ENCODE measurements at places on chromosomes 12 and 14. TPM values are rescaled to one million over a fixed set of nuclear protein-coding genes. Genes with fewer than 3 reads are reported as not detected.

PAH gene
- total RNA-seq: 0.33 TPM

TSPAN19 gene
- 0.66 TPM for total RNA-seq

ACOT6 gene
- 0.11 TPM for total RNA-seq

JDP2 gene
- 30.4 TPM for total RNA-seq

OR6C2 gene
- not detected for total RNA-seq

MIP gene
- total RNA-seq: not detected

ADCY4 gene
- 3.5 TPM for total RNA-seq

KERA gene
- 2.4 TPM for total RNA-seq

GLIPR1L1 gene
- total RNA-seq: not detected

RNASE3 gene
- 3.7 TPM for total RNA-seq

PLD4 gene
- 12.9 TPM for total RNA-seq

INHBC gene
- not detected for total RNA-seq

TOMM20L gene
- total RNA-seq: not detected

- no peak overlapping the region for H3K4me3 ChIP-seq
- H3K27me3 ChIP-seq: no peaks in the 10 kb centered on the region
- no peaks in the 10 kb centered on the region for H3K4me1 ChIP-seq
- H3K36me3 ChIP-seq: no peaks in the 10 kb centered on the region
Observed at GRCh38 chr12:108575199-108575912, 13.0 kb downstream of the ISCU start.

DNA sequence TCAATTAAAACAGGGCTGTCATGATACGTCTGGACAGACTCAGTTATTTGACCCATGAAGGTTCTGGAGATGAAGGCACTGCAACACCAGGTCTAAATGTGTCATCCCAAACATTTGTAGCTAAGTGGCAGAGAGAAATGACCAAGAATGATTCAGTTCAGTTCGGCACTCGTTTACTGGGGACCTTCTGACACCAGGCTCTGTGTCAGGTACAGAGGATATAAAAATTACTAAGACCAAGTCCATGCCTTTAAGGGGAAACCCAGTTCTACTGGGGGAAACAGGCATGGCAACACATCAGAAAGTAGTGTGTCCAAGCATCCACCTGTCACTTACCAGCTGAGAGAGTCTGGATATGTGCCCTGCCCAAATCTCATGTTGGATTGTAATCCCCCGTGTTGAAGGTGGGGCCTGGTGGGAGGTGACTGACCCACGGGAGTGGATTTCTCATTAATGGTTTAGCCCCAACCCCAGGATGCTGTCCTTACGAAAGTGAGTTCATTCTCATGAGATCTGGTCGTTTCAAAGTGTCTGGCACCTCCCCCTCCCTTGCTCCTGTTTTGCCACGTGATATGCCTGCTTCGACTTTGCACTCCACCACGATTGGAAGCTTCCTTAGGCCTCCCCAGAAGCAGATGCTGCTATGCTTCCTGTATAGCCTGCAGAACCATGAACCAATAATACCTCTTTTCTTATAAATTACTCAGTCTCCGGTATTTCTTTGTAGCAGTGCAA lies 41.9 kb upstream of the BCL2L14 start:
- H3K4me1 ChIP-seq: peaks cover 12% of the 10 kb centered on the region
- no peaks in the 10 kb centered on the region for H3K36me3 ChIP-seq
- no peak overlapping the region for H3K4me3 ChIP-seq
- H3K27me3 ChIP-seq: no peaks in the 10 kb centered on the region
- no peak for DNase-seq
- H3K27ac ChIP-seq: no peak overlapping the region

- H3K36me3 ChIP-seq: peaks cover 28% of the 10 kb centered on the region
- no peaks in the 10 kb centered on the region for H3K27me3 ChIP-seq
- peak overlapping the region; percentile 90 for H3K27ac ChIP-seq
- no peak for DNase-seq
Observed at GRCh38 chr14:103545219-103545914, 16.4 kb downstream of the TRMT61A start.

- no peak overlapping the region for H3K27ac ChIP-seq
- no peaks in the 10 kb centered on the region for H3K27me3 ChIP-seq
- H3K36me3 ChIP-seq: no peaks in the 10 kb centered on the region
- no peaks in the 10 kb centered on the region for H3K4me1 ChIP-seq
Observed at GRCh38 chr12:9214534-9214933, 6.3 kb upstream of the PZP start.

- peak overlapping the region; percentile 60 for H3K4me3 ChIP-seq
- DNase-seq: no peak
- no peak overlapping the region for H3K27ac ChIP-seq
- H3K4me1 ChIP-seq: peaks cover 37% of the 10 kb centered on the region
- peaks cover 16% of the 10 kb centered on the region for H3K27me3 ChIP-seq
- no peaks in the 10 kb centered on the region for H3K36me3 ChIP-seq
Observed at GRCh38 chr12:31117203-31118011, 43.7 kb downstream of the DDX11 start.

DNA sequence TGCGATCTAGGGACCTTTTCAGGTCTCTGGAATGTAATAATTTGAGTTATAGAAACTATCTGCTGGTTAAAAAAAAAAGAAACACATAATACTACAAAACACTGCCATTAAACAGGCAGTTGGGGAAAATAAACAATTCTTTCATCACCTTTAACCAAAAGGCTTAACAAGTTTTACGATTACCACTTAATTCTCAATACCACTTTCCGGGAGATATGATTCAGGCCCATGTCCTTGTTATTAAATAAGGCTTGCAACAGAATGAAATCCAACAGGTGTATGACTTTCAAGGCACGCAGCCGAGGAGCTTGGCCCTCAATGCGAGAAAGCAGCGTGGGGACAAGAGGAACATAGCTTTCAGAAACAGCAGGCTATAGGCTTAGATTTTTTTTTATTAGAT lies 5.6 kb upstream of the GLRX5 start:
- H3K4me1 ChIP-seq: peaks cover 15% of the 10 kb centered on the region
- no peaks in the 10 kb centered on the region for H3K27me3 ChIP-seq
- H3K36me3 ChIP-seq: no peaks in the 10 kb centered on the region
- DNase-seq: no peak
- H3K4me3 ChIP-seq: no peak overlapping the region

- no peaks in the 10 kb centered on the region for H3K27me3 ChIP-seq
- no peaks in the 10 kb centered on the region for H3K36me3 ChIP-seq
- H3K27ac ChIP-seq: no peak overlapping the region
- no peaks in the 10 kb centered on the region for H3K4me1 ChIP-seq
- no peak overlapping the region for H3K4me3 ChIP-seq
- DNase-seq: no peak
Observed at GRCh38 chr12:93039062-93039461, 110.0 kb upstream of the EEA1 start.

GRCh38 chr14:99604766-99605298 lies 825 bp upstream of the CCDC85C start:
- no peak for DNase-seq
- H3K4me3 ChIP-seq: peak overlapping the region; percentile 79
- peaks cover 8% of the 10 kb centered on the region for H3K27me3 ChIP-seq
- H3K36me3 ChIP-seq: no peaks in the 10 kb centered on the region
- peak overlapping the region; percentile 80 for H3K27ac ChIP-seq
- H3K4me1 ChIP-seq: peaks cover 43% of the 10 kb centered on the region

GRCh38 chr14:33229269-33229929 lies 290.7 kb downstream of the NPAS3 start:
- H3K4me1 ChIP-seq: peaks cover 5% of the 10 kb centered on the region
- H3K27me3 ChIP-seq: peaks cover 2% of the 10 kb centered on the region
- no peak overlapping the region for H3K27ac ChIP-seq
- DNase-seq: no peak
- H3K4me3 ChIP-seq: no peak overlapping the region

DNA sequence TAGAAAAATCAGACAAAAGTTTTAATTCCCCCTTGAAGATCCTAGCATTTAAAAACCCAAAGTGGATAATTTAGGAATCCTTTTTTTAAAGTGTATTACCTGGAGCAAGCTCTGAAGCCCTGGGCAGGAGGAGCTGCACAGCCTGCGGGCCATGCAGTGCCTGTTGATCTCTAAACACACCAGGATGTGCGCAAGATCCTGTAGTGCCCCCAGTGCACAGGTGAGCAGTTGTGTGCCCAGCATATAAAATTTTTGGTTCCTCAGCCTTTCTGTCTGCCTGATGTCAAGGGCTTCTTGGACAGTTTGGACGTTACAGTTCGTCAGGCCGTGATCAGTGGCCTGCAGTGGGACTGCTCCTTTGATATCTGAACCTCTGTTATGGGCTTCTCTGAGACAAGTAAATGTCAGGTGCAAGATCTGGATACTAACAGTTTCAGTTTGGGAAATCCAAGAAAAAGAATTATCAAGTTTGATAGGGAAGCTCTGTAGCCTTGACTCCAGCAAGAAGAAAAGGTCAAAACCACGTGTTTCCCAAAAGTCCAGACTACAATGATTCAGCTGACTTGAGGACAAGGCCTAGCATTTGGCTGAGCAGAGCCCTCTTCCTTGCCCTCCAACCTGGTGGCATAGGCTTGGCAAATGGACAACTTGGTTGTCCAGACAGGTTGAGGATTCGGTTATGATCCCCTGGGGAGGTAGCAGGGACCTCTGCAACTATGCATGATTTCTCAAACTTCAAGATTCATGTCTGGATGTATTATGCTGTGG lies 1.0 kb downstream of the ATXN7L3B start:
- H3K4me3 ChIP-seq: peak overlapping the region; percentile 85
- peak overlapping the region; percentile 89 for H3K27ac ChIP-seq
- no peaks in the 10 kb centered on the region for H3K27me3 ChIP-seq
- no peak for DNase-seq

DNA sequence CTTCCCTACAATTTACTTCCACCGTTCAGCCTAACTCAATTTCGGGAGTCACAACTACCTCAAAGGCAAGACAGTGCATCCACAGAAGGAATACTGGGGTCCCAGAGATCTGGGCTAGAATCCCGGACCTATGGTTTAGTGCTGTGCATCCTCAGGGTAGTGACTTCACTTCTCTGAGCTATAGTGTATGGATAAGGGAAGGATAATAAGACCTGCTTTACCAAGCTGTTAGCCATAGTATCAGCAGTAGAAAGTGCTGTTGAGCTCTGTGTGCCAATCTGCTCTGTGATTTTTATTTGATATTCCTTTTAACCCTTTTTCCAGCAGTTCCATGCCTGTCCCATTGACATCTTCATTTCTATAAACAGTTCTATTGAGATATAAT lies 1044.3 kb downstream of the BCL11B start:
- no peaks in the 10 kb centered on the region for H3K36me3 ChIP-seq
- H3K27ac ChIP-seq: no peak overlapping the region
- DNase-seq: no peak
- no peaks in the 10 kb centered on the region for H3K27me3 ChIP-seq
- peaks cover 3% of the 10 kb centered on the region for H3K4me1 ChIP-seq

- H3K4me1 ChIP-seq: no peaks in the 10 kb centered on the region
- H3K36me3 ChIP-seq: no peaks in the 10 kb centered on the region
- DNase-seq: no peak
Observed at GRCh38 chr14:57617510-57617909, 123.9 kb upstream of the CCDC198 start.

DNA sequence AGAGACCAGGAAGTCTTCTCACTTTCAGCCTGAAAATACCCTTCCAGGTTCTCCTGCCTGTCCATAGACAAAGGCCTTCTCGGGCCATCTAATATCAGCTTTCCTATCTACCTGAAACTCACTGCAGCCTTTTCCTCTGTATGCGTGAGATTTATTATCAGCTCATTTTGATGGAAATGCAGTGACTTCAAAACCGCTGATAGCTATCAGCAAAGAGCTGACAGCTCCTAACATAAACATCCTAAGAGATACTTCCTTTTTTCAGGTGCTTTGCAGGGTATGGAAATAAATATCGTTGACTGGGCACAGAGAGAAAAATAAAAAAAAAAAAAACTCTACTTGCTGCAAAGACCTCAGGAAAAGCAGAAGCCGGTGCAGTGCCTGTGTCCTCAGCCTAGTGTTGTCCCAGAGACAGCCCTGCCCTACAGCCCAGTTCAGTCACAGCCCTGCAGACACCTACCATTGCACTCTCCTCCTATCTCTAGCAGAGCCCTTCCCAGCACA lies 215.0 kb upstream of the EGLN3 start:
- no peak overlapping the region for H3K4me3 ChIP-seq
- DNase-seq: no peak
- H3K4me1 ChIP-seq: no peaks in the 10 kb centered on the region

GRCh38 chr12:95724767-95725166 lies 65.8 kb downstream of the NTN4 start:
- no peak overlapping the region for H3K27ac ChIP-seq
- no peaks in the 10 kb centered on the region for H3K4me1 ChIP-seq
- no peak for DNase-seq
- no peak overlapping the region for H3K4me3 ChIP-seq

- H3K27me3 ChIP-seq: no peaks in the 10 kb centered on the region
- H3K36me3 ChIP-seq: no peaks in the 10 kb centered on the region
- no peak for DNase-seq
- peaks cover 4% of the 10 kb centered on the region for H3K4me1 ChIP-seq
Observed at GRCh38 chr12:47849261-47849660, 29.6 kb upstream of the HDAC7 start.

- no peaks in the 10 kb centered on the region for H3K27me3 ChIP-seq
- H3K36me3 ChIP-seq: no peaks in the 10 kb centered on the region
- H3K4me1 ChIP-seq: no peaks in the 10 kb centered on the region
- no peak overlapping the region for H3K4me3 ChIP-seq
Observed at GRCh38 chr12:93707836-93708235, 30.7 kb downstream of the CRADD start.

- H3K36me3 ChIP-seq: no peaks in the 10 kb centered on the region
- DNase-seq: no peak
- H3K4me1 ChIP-seq: peaks cover 25% of the 10 kb centered on the region
- H3K4me3 ChIP-seq: no peak overlapping the region
- H3K27me3 ChIP-seq: no peaks in the 10 kb centered on the region
Observed at GRCh38 chr14:69682621-69683263, 71.3 kb downstream of the SUSD6 start.

DNA sequence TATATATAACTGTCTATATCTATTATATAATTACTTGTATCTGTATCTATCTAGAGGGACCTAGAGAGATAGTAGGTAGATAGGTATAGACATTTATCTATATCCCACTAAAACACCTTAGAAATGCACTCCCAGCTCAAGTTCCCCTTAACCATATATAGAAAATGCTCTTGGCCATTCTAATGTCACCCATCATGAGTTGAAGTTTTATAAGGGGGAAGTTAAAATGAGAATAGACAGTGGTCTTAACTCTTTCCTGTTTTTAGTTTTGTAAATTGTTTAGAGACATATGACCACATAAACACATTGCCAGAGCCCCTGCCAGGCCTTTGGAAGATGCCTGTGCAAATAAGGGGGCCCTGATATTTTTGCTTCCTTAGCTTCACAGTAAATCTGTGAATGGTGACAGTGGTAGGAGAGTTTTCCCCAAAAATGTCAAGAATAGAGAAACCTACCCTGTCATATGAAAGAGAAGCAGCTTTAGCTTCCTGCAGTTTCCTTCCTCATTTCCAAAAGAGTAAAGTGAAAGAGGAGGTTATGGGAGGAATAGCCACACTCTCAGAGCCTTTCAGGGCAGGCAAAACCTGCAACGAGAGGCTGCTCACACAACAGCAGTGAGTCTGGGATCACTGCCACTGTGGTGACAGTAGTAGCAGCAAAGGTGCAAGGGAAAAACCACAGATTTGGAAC lies 45.5 kb downstream of the MGST1 start:
- H3K4me3 ChIP-seq: no peak overlapping the region
- H3K36me3 ChIP-seq: no peaks in the 10 kb centered on the region
- no peaks in the 10 kb centered on the region for H3K27me3 ChIP-seq
- no peaks in the 10 kb centered on the region for H3K4me1 ChIP-seq
- H3K27ac ChIP-seq: no peak overlapping the region

Measured in spinal cord (tissue), 10 donors.